Colonic mucosa (tissue), 4 donors: ENCODE measurements at places on chromosomes 13 and 19. TPM values are rescaled to one million over a fixed set of nuclear protein-coding genes. Genes with fewer than 3 reads are reported as not detected.
A peak's percentile ranks its signal among the peaks of the same experiment; 100 is the strongest.

DNA sequence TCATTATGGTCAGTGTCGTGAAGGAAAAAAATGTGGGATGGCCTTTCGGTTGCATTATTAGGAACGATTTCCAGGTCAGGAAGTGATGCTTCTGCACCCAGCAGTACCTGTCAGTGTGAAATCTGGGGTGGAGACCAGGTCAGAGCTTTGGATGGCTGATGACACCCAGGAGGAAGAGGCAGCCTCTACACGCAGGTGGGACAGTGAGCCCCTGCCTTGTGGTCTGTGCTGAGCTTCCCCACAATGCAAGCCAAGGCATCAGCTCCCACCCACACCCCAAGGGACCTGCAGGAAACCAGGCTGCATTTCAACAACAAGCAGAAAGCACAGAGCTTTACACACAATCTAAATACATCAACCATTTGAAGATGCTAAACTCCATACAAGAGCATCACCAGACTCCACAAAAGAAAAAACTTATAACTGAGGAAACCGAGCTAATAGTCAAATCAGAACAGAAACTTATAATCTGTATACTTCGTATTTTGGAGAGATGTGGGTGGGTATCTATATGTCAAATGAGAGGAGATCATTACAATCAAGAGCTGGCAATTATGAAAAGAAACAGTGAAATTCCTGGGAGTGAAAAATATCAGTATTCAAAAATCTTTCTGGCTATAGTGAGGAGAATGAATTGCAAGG lies 130.1 kb downstream of the ZDHHC20 start:
- DNase-seq, result no peak
- no peak overlapping the region for H3K4me3 ChIP-seq
- no peaks in the 10 kb centered on the region for H3K4me1 ChIP-seq
- H3K27ac ChIP-seq, result no peak overlapping the region

GRCh38 chr13:46288570-46289259 lies 77.0 kb downstream of the LRRC63 start:
- no peaks in the 10 kb centered on the region for H3K36me3 ChIP-seq
- no peaks in the 10 kb centered on the region for H3K4me1 ChIP-seq
- no peaks in the 10 kb centered on the region for H3K27me3 ChIP-seq
- H3K4me3 ChIP-seq, result no peak overlapping the region
- H3K27ac ChIP-seq, result no peak overlapping the region

DNA sequence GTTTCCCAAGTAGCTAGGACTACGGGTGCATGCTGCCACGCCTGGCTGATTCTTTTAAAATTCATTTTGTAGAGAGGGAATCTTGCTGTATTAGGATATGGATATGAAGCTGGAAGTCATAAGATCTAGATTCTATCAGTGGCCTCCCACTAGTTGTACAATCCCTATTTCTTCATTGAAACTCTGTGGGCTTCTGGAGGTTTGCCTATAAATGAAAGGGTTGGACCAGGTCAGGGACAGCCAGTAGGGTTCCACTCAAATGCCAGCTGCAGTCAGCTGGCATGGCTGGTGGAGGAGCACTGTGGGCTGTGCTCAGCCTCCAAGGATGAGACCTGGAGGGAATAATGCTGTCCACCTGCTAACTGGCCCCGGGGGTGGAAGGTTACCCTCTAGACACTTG lies 110.2 kb upstream of the GJB6 start:
- no peak overlapping the region for H3K4me3 ChIP-seq
- DNase-seq, result no peak
- H3K27me3 ChIP-seq, result no peaks in the 10 kb centered on the region
- no peak overlapping the region for H3K27ac ChIP-seq
- no peaks in the 10 kb centered on the region for H3K4me1 ChIP-seq
- H3K36me3 ChIP-seq, result no peaks in the 10 kb centered on the region

GRCh38 chr19:10742476-10742875 lies 24.6 kb downstream of the DNM2 start:
- no peaks in the 10 kb centered on the region for H3K27me3 ChIP-seq
- H3K4me1 ChIP-seq, result peaks cover 33% of the 10 kb centered on the region
- no peaks in the 10 kb centered on the region for H3K36me3 ChIP-seq
- peak; percentile 64 for DNase-seq
- peak overlapping the region; percentile 95 for H3K27ac ChIP-seq

MEIOSIN gene
- total RNA-seq, result not detected
